Thyroid gland (tissue), 4 donors: ENCODE measurements at places on chromosomes 12 and 14. TPM values are rescaled to one million over a fixed set of nuclear protein-coding genes. Genes with fewer than 3 reads are reported as not detected.
A peak's percentile ranks its signal among the peaks of the same experiment; 100 is the strongest.

DNA sequence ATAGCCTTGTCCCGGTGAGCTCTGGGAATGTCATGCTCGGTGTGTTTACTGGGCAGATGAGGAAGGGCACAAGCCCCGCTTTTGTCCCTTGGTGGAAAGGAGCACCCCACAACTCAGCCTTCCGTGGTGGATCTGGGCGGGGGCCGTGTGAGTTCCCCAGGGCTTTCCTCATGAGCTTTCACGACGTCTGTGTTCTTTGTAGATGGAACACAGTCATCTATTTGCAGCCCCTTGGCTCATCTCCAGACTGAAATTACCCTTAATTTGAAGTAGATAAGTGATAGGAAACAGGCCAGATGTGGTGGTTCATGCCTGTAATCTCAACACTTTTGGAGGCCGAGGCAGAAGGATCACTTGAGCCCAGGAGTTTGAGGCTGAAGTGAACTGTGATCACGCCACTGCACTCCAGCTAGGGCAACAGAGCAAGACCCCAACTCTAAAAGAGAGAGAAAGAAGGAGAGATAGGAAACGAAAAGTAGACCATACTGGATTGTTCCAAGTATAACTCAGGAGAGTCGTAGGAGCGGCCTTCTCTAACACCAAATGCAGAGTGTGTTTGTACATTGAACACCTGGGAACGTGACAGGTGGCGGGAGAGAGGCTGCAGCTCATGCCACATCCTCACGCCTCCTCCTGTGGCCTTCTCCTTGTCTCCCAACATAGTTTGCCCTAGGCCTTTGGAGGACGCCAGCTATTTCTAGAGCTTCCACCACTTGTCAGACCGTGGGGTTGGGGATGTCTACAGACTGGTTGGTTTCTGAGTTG, 8.8 kb downstream of the P2RX4 start:
- H3K4me3 ChIP-seq: no peak overlapping the region
- H3K4me1 ChIP-seq: no peaks in the 10 kb centered on the region
- H3K27ac ChIP-seq: no peak overlapping the region
- H3K36me3 ChIP-seq: no peaks in the 10 kb centered on the region
- no peaks in the 10 kb centered on the region for H3K27me3 ChIP-seq

- no peaks in the 10 kb centered on the region for H3K36me3 ChIP-seq
- H3K4me3 ChIP-seq: no peak overlapping the region
- H3K27me3 ChIP-seq: no peaks in the 10 kb centered on the region
- peaks cover 6% of the 10 kb centered on the region for H3K4me1 ChIP-seq
- no peak overlapping the region for H3K27ac ChIP-seq
- DNase-seq: no peak
Measured at GRCh38 chr12:43004908-43005307, 415.4 kb upstream of the PRICKLE1 start.

DNA sequence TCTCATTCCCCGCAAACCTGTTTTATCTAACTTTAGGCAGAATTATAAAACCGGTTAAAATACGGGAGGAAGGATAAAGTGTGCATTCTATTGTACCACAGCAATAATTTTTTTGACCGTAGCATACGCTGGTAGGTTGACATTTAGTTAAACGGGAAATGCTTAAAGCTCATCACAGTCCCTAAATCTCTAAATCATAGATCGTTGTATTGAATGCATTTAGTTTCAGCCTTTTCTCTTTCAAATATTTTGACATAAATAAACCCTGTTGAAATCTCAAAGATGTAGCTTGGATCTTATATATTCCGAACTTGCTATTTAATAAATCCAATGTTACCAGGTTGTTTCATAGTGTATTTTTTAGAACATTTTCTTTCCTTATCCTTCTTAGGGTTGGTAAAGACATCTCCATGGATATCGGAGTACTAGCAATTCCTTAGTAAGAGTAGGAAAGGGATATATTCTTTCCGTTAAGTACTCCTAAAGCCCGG, 798 bp downstream of the CLEC2B start:
- DNase-seq: no peak
- no peaks in the 10 kb centered on the region for H3K4me1 ChIP-seq
- H3K4me3 ChIP-seq: peak overlapping the region; percentile 61
- H3K27ac ChIP-seq: peak overlapping the region; percentile 94

DNA sequence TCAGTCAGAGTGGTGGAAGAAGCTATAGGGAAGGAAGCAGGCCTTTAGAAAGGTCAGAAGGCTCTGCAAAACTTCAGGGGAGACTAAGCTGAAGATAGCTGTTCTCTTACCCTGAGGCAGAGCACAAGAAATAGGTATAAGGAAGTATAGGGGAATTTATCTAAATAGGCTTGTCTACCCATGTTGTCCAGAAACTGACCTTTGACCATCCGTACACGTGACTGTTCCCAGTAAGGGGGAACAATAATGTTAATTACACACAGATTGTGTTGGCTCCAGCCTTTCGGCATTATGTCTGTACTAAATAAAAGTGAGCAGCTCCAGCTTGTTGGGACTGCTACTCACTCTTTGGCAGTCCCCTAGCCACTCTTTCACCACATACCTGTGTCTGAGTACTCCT, 59.0 kb downstream of the SLCO1B1 start:
- H3K27me3 ChIP-seq: no peaks in the 10 kb centered on the region
- no peaks in the 10 kb centered on the region for H3K36me3 ChIP-seq
- DNase-seq: no peak
- no peaks in the 10 kb centered on the region for H3K4me1 ChIP-seq

PRIMA1 gene
- total RNA-seq: 0.88 TPM

- H3K4me1 ChIP-seq: peaks cover 8% of the 10 kb centered on the region
- peak within 1 kb of the TSS; percentile 94 for H3K27ac ChIP-seq
- H3K4me3 ChIP-seq: peak within 1 kb of the TSS; percentile 54
- H3K36me3 ChIP-seq: no peaks in the 10 kb centered on the region
Measured at GRCh38 chr12:26195250-26195640, at the start of gene SSPN. SSPN (plus strand) TSS chr12:26195573; CDS start chr12:26195673, 100 bp downstream.

- no peaks in the 10 kb centered on the region for H3K4me1 ChIP-seq
- H3K36me3 ChIP-seq: no peaks in the 10 kb centered on the region
- H3K27ac ChIP-seq: no peak overlapping the region
Measured at GRCh38 chr12:11773889-11774677, 124.6 kb downstream of the ETV6 start.

GRCh38 chr12:123591702-123592481, 7.5 kb downstream of the TMED2 start:
- H3K4me1 ChIP-seq: no peaks in the 10 kb centered on the region
- DNase-seq: no peak
- no peak overlapping the region for H3K27ac ChIP-seq
- H3K4me3 ChIP-seq: no peak overlapping the region
- H3K27me3 ChIP-seq: no peaks in the 10 kb centered on the region

DNA sequence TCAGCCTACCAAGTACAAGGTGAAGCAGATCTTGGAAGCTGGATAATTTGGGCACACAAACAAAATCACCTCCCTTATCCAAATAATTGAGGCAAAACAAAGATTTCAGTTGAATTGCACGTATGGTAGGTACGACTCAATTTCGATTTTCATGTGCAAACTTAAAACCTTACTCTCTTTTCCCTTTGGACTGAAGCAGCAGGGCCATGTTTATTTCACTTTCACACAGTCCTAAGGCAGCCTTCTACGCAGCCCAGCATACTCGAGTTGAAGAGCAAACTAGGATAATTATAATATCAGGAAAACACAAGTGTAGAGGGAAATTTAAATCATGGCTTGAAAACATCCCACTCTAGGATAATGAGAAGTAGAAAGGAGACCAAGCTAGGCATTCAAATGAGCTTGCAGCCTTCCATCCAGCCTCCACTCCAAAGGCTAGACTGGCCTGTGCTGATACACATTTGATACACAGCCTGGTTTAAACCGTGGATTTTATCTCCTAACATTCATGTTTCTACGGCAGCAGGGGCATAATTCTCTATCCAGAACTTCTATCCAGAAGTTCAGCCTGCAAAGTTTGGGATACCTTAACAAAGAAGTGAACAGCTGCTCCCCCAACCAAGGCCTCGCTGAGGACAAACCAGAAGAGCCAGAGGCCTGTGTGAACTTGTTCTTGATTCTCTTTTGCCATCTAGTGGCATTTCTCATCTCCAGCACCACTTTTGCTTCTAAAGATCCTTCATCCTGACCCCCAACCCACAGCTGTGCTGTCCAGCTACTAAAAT, 2.4 kb upstream of the RNASE7 start:
- DNase-seq: peak; percentile 43
- no peaks in the 10 kb centered on the region for H3K27me3 ChIP-seq
- peaks cover 28% of the 10 kb centered on the region for H3K4me1 ChIP-seq

DNA sequence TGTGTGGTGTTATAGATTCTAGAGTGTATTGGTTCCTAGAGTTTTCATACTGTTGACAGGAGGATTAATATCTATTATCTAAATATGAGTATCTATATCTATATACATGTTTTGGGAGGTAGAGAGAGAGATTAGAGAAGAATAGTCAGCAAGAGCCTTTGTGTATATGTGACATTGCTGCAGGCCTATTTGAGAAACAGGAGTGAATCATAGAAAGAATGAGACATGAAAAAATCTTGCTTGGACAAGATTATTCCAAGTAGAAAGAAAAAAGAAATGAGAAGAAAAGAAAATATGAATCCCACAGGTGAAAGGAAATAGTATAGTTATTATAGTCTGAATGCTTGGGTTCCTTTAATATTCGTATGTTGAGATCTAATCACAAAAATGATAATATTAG, 720.4 kb downstream of the RERGL start:
- no peak overlapping the region for H3K4me3 ChIP-seq
- H3K27me3 ChIP-seq: no peaks in the 10 kb centered on the region
- H3K36me3 ChIP-seq: no peaks in the 10 kb centered on the region
- no peak for DNase-seq
- H3K27ac ChIP-seq: no peak overlapping the region
